ENCODE measurements at places on chromosomes 12 and 14.
A peak's percentile ranks its signal among the peaks of the same experiment; 100 is the strongest.

GRCh38 chr14:33922125-33922524, 28.7 kb downstream of the EGLN3 start:
- no peak for DNase-seq

GRCh38 chr14:92724516-92725340, 23.7 kb downstream of the LGMN start:
- no peak for DNase-seq

DNA sequence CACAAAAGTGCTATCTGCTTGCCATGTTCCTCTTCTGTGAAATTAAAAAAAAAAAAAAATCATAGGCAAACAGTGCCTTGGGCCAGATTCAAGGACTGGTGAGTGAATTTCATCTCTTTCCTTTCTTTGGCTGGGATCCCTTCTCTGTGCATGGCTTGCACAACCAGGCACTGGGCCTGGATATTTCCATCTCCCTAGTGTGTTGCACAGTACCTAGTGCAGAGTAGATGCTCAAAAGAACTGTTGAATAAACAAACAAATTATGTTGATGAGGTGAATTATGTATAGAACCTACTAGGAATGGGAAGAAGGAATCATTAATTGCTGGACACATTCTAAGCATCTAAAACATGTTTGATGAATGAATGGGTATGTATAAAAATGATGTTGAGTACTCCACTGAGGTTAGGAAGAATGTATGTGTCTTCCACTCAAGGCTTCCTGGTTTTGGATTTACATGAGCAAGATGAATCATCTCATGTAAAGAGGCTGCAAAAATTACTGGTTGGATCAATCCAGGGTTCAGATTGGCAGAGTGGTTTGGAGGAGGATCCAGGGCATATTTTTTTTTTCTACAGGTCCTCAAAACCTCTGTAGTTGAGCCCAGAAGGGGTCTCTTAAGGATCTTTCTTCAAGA, 93.2 kb downstream of the EMP1 start:
- no peak for DNase-seq

- no peak for DNase-seq
These were observed 192.4 kb downstream of the DICER1 start for GRCh38 chr14:94964931-94965330.

DNA sequence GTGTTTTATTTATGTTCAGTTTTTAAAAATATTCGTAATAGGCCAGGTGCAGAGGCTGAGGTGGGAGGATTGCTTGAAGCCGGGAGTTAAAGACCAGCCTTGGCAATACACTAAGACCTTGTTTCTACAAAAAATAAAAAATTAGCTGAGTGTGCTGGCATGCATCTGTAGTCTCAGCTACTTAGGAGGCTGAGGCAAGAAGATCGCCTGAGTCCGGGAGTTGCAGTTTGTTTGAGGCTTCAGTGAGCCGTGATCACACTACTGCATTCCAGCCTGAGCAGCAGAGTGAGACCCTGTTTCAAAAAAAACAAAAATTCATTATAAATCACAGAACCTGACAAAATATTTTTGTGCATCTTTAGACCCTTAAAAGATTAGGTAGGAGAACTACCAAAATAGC, 240.1 kb upstream of the ARHGAP5 start:
- DNase-seq: no peak

DNA sequence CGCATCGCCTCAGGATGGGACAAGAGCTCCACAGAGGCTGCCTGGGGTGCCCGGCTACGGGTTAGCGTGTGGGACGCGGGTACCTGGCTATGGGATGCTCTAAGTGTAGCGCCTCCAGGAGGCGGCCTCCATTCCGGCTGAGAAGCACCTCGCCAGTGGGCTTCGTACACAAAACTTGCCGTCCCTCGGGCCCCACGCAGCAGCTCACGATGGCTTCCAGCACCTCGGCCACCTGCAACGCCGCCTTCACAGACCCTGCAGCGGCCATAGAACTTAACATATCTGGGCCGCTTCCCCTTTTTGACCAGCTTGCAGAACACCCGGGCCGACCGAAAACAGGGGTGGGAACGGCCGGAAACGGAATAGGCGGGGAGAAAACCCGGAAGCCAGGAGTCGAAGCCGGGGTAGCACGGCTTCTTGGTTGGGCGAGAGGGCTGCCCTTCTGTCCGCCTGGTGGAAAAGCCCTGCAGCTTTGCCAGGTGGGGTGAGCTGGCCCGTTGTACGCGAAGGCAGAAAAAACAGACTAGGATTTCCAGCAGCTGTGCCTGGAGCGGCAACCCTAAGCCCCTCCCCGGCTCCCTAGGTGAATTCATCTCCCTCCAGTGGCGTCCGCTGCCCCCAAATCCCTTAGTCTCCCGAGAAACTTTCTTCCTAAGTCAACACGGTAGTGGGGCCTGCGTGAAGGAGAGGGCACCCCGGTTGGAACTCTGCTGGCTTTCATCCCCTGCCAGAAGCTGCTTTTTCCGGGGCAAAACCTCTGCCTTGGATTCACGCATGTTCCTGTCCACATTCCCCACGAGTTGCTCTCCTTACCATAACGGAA, at the start of gene BBS10:
TSS of gene BBS10 (minus strand) at position 337 of the 823 bp plus-strand sequence. CDS start at position 280, 57 bp downstream.
- peak; percentile 81 for DNase-seq

- no peak for DNase-seq
These were observed 19.8 kb downstream of the XRCC3 start for GRCh38 chr14:103695296-103696069.

DNA sequence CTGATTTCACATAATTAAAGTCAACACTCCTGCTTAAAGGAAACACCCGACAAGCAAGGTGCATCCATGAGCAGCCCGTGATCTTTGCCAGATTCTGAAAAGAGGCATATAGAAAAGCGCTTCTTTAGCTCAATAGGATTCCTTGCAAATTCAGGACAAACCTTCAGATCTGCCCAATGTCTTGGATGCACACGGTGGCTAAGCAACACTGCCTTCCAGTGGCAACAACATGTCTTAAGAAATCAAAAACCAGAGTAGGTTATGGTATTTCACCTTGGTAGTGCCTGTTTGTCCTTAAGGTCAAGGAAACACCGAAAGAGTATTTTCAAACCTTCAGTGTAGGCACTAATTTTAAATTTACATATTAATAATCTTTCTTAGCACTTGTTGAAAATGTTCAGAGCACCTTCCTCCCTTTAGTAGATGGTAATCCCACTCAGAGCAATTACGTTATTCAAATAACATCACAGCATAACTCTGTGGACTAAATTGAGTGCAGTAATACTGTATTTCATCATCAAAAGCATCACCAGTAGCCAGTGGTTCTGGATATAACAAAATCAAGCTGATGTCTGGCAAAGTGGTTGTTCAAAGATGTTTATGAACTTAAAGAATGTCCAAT, 58.0 kb upstream of the CDKN3 start:
- DNase-seq: no peak

- peak; percentile 4 for DNase-seq
These were observed 3.9 kb upstream of the RNU6-7 start for GRCh38 chr14:32197919-32198318.

GRCh38 chr12:119695034-119695433, 27.1 kb downstream of the PRKAB1 start:
- no peak for DNase-seq

DNA sequence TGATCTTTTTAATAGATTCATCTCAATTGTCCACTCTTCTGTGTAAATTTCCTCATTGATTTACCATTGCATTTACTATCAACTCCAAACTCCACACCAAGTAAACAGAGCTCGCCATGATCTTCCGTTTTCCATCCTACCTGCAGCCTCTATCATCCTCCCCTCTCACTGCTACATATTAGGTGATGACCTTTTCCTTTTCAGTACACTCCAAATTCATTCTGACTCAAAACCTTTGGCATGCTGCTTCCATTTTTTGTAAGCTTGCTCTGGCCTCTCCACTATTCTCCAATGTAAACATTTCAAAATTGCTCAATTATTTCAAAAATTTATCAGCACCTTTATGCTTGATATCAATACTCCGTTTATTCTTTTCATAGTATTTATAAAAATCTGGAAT, 40.2 kb upstream of the PZP start:
- no peak for DNase-seq

DNA sequence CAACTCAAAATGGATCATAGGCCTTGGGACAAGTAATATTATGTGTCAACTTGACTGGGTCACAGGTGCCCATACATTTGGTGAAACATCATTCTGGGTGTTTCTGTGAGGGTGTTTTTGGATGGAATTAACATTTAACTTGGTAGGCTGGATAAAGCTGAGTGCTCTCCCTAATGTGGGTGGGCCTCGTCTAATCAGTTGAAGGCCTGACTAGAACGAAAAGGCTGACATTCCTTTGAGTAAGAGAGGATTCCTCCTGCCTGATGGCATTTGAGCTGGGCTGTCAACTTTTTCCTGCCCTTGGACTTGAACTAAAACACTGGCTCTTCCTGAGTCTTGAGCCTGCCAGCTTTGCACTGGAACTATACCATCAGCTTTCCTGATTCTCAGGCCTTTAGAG, 93.4 kb upstream of the ESRRB start:
- no peak for DNase-seq

GRCh38 chr14:90608281-90608680, 207.9 kb downstream of the TTC7B start:
- no peak for DNase-seq

DNA sequence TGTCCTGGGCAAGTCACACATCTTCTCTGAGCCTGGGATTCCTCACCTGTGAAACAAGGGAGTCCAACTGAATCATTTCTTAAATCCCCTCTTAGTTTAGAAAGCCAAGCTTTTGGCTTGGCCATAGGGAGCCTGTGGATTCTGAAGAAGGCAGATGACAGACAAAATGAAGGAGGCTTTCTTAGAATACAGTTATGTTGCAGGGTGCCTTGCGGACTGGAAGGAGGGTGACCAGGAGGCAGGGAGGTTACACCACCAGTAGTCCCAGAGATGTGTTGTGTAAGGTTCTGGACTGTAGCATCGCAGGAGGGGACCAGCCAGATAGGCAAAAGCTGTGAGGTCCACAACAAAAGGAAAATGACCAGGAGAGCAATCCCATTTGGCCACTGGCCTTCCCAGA, 8.2 kb upstream of the ACVR1B start:
- DNase-seq: no peak

All from stimulated activated CD4-positive, alpha-beta T cell treated with anti-CD3 and anti-CD28 coated beads, Interleukin-15, amount 100 ng/mL, for 48 hours (primary cell).